Suprapubic skin (tissue), 4 donors: ENCODE measurements at places on chromosomes 7 and 10. TPM values are rescaled to one million over a fixed set of nuclear protein-coding genes. Genes with fewer than 3 reads are reported as not detected.

BAMBI gene
- 16.1 TPM for total RNA-seq

CPVL gene
- total RNA-seq: 9.3 TPM

TBRG4 gene
- 60.8 TPM for total RNA-seq

GNAT3 gene
- total RNA-seq: not detected

CH25H gene
- 1.2 TPM for total RNA-seq

OPALIN gene
- total RNA-seq: not detected

SMKR1 gene
- not detected for total RNA-seq

NANOS1 gene
- total RNA-seq: 2.4 TPM

SLC26A3 gene
- 2.3 TPM for total RNA-seq

PALD1 gene
- total RNA-seq: 6.6 TPM

ITGB8 gene
- total RNA-seq: 65.5 TPM

NFE2L3 gene
- total RNA-seq: 15.8 TPM

PDK4 gene
- 975 TPM for total RNA-seq

DNAJB9 gene
- 17.0 TPM for total RNA-seq

ADD3 gene
- 335 TPM for total RNA-seq

GPR15LG gene
- total RNA-seq: 19.3 TPM

GAD2 gene
- total RNA-seq: not detected

TUBB8 gene
- total RNA-seq: not detected

KIF11 gene
- total RNA-seq: 3.1 TPM

NPC1L1 gene
- total RNA-seq: not detected

RTKN2 gene
- total RNA-seq: 0.89 TPM

AGMO gene
- 0.40 TPM for total RNA-seq

CALHM2 gene
- total RNA-seq: 15.8 TPM

STK31 gene
- total RNA-seq: not detected
